ENCODE measurements at places on chromosomes 4 and X.

- peak; percentile 14 for DNase-seq
These were observed 18.0 kb downstream of the FAM9A start for GRCh38 chrX:8783097-8783713.

DNA sequence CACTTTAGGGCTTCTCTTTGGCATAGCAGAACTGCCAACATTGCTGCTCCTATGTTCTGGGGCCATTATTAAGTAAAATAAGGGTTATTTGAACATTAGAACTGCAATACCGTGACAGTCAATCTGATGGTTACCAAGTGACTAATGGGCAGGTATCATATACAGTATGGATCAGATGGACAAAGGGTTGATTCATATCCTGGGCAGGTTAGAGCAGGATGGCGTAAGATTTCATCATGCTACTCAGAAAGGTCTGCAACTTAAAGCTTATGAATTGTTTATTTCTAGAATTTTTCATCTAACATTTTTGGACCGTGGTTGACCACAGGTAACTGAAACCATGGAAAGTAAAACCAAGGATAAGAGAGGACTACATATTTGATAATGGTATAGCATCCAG, 40.9 kb downstream of the BRCC3 start:
- DNase-seq = no peak

DNA sequence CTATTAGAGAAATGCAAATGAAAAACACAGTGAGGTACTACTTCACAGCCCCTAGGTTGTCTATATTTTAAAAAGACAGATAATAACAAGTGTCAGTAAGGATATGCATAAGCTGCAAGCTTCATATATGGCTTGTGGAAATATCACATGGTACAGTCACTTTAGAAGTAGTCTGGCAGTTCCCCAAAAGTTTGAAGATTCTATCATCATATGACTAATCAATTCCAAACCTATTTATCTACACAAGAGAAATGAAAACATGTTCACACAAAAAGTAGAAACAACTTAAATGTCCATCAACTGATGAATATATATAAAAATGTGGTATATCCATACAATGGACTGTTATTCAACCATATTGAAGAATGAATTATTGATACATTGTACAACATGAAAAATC, 185.8 kb upstream of the STK26 start:
- no peak for DNase-seq

DNA sequence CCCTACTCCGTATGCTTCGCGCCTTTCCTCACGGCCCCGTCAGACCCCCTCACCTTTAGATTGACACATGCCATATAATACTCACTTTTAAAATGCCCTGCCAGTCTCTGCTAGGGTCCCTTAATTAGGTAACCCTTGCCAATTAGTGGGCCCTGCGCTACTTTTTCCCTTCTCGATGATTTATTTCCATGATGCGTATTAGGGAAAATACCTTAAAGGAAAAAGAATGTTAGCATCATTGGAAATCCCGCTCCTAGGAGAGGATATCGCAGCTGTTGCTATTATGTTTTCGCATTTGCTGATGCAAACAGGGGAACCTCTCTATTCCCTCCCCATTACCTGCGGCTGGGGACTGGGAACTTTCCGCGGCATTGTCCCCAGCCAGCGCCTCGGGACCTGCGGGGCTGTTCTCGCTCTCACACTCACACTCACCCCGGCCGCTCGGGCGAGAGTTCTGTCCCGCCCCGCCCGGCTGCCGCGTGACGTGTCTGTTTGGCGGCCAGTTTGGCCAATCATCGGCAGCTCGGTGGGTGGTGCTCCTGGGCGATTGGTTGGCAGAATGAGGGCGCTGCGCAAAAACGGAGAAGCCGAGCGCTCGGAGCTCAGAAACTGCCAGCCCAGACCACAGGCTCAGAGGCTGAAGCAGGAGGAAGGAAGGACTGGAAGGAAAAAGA, at the start of gene PCDH10:
PCDH10 (plus strand) TSS at position 605 of the 674 bp plus-strand sequence. CDS start 847 bp downstream, outside the sequence.
- peak; percentile 25 for DNase-seq

GRCh38 chr4:7197910-7198309, 5.6 kb downstream of the SORCS2 start:
- DNase-seq = no peak

- DNase-seq = no peak
These were observed 5.2 kb downstream of the ALB start for GRCh38 chr4:73409012-73409862.

DNA sequence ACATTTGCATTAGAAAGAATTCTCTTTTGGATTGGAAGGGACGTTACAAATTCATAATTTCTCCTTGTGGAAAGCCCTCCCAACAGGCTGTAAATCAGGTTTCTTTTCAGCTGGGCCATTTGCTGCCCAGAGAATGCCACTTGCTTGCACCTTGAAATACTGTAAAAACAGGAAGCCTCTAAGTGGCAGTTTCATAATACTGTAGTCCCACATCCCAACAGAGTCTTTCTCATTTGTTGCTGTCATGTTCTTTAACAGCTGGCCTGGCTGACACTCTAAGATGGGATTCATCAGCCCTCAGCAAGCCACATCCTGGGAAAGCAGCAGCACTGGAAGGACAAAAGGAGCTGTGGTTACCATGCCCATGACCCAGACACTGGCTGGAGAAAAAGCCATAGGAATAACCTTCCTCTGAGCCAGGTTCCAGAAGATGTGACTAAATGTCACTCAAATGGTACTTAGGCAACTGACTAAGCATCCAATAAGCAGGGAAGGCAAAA, 221.9 kb upstream of the MBNL3 start:
- no peak for DNase-seq

DNA sequence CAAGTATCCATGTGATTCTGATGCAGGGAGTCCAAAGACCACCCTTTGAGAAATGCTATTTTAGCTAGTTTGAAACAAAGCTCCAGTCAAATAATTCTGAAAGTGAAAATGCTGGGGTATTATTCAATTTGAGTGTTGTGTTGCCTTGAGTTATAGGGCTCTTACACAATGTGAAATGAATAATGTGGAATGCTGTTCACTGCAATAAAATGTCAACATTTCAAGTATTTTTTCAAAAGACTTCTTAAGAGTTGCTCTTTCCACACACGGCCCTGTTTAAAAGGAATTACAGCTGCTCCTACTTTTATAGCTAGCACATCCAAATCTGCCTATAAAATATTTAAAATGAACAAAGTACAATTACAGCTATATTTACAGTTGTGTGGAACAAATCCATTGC, 27.5 kb upstream of the PLS3 start:
- DNase-seq = no peak

DNA sequence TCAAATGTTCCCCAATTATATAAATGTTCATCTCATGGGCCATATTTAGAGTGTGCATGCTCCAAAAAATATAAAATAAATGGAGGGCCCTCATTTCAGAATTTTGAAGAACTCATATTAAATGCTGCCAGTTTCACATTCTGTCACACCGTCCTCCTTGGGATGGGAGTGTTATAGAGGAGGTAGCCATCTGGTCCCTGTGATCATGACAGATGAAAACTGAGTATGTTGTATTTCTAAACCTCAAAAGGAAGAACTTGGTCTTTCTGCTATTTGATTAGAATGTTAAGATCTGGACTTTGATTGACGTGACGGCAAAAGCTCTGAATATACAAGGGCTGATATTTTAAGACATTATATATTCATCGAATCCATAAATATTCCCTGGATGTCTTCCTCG, 308.0 kb downstream of the RAPGEF2 start:
- no peak for DNase-seq

DNA sequence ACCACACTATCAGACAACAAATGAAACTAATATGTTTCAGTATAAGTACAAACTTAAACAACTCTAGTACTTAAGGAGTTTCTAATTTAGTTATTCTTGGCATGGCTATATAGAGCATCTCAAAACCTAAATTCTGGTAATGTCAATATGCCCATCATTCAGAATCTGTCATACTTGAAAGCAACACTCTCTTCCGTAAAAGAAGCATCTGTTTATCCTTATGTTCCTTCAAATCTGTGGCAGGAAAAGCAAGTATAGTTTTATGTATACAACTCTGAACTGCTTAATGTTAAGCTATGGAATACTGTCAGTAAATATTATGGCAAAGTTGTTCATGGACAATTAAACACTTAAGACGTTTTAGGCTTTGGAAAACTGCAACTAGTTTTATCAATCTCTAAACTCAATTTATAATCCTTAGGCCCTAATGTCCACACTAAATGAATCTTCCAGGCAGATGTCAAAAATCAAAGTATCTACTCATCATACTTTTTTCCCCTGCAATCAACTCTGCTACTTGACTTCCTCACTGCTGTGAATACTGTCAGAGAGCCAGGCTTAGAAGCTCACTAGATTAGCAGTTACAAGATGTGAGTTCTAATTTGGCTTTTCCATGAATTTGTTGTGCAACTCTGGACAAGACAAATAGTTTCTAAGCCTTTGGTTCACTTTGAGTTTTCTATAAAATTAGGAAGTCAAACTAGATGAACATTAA, 109.4 kb downstream of the SCLT1 start:
- DNase-seq = no peak

- no peak for DNase-seq
These were observed 608.6 kb upstream of the AADAT start for GRCh38 chr4:170698334-170698733.

GRCh38 chrX:136344320-136344719, 43.6 kb downstream of the ADGRG4 start:
- no peak for DNase-seq

- DNase-seq = no peak
These were observed 21.5 kb downstream of the COQ2 start for GRCh38 chr4:83263106-83263505.

DNA sequence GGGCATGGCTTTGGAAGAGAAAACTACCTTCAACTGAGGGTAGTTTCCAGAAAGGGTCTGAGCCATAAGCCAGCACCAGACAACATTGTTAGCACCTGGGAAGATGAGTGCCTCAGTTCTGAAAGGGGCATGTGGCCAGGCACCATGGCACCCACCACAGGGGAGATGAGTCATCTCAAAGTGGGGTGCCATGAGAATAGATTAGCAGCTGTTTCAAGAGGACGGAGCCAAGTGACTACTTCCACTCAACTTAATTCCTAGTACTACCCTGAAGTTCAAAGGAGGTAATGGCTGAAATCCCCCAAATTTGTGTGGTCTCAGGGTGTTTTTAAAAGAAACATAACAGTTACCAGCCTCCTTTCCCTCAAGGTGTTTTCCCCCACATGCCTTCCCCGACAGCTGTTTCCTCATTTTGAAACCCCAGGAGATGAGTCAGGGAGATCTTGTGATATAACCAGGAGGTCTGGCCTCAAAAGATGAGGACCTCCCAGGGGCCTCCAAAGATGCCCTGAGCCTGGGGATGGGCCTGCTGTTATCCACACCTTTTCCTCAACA, 27.8 kb upstream of the FTHL17 start:
- DNase-seq = no peak

DNA sequence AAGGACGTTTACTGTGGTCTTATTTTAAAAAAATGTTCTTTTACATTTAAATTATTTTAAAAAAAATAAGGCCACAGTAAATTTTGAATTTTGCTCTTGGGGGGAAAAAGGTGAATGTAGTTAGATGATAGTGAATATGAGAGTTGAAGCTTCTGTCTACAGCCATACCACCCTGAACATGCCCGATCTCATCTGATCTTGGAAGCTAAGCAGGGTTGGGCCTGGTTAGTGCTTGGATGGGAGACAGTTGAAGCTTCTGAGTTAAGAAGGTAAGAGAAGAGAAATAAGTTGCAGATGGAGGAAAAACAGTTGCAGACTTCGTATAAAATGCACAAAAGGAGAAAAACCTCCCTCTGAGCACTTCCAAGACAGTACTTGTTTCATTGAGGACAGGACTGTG, 115.6 kb upstream of the NR3C2 start:
- no peak for DNase-seq

- no peak for DNase-seq
These were observed 40.9 kb downstream of the GATB start for GRCh38 chr4:151719956-151720334.

GRCh38 chr4:157824021-157824420, 348.8 kb downstream of the GASK1B start:
- DNase-seq = no peak

- DNase-seq = no peak
These were observed 22.7 kb upstream of the MSN start for GRCh38 chrX:65644621-65645289.

DNA sequence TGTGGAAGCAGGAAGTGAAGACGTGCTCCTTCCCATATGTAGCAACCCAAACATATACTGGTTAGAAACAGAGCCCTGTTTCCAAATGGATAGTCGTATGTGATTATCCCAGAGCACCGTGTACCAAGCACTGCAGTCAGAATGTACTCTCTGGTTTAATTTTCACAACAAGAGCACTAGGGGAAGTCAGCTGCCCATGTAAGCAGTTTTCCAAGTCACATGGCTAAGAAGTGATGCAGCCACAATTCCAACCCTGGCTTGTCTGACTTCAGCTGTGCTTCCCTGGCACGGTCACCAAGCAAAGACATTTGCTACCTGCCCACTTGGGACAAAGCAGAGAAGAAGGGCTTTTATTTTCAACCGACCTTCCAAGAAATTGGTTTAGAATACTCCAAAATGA, 28.2 kb upstream of the CEP135 start:
- no peak for DNase-seq

DNA sequence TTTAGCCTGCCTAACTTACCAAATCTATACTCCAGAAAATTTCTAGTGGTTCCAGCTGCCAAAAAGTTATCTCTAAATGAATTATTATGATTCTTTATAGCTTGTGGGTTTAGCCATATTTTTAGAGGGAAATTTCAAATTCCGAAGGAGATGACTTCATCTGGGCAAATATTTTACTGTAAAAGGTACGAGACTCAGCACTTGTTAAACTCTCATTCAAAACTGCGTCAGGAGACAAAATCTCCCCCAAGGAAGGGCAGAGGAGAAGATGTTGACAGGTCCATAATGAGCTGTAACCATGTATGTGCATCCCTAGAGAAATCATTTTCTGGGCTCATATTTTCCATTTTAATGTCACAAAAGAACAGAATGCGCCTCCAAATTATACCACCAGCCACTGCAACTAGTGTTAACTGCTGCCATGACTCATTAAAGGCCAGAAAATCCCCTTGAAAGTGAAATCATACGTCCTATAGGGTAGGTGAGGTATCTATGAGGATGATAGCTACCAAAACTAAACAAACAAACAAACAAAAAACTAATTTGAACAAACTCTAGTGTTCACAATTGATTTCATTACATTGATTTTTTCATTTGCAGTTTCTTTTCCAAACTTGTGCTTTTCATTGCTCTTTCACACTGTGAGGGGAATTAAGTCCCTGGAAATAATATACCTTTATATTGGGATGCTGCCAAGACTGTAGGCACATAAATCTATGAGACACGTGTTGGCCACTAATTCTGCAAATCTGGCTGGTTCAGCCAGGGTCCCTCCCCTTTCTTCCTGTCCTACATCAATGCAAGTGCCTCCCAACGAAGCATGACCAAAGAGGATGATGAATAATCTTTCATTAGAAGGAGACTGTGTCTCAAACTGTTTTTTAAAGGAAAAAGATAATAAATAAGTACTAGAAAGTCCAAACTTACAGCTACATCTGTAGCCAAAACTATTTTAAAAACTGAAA, 85.8 kb downstream of the ARHGAP6 start:
- DNase-seq = no peak

GRCh38 chr4:6268650-6269615, 717 bp upstream of the WFS1 start:
- DNase-seq = no peak

Data from GM12891 (cell line).